ENCODE measurements at places on chromosomes 7 and 10.

- no peak for DNase-seq
Observed at GRCh38 chr7:30771880-30772425, 736 bp downstream of the MINDY4 start.

DNA sequence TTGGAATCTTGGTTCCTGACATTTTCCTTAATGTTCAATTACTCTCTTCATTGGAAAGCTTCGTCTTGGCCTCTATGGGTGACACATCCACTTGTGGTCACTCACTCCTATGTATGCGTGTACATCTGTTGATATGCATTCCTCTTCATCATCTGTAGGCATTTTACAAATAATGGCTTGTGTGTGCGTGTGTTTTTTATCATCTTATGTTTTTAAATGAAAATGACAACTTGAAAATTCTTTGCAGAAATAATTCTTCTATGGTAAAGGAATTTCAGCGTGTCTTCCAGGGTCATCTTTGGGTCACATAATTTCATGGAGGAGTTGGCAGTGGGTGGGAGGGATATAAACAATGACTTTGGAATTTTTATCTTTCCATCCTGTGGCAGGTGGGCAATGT, 925.1 kb downstream of the LRMDA start:
- no peak for DNase-seq

DNA sequence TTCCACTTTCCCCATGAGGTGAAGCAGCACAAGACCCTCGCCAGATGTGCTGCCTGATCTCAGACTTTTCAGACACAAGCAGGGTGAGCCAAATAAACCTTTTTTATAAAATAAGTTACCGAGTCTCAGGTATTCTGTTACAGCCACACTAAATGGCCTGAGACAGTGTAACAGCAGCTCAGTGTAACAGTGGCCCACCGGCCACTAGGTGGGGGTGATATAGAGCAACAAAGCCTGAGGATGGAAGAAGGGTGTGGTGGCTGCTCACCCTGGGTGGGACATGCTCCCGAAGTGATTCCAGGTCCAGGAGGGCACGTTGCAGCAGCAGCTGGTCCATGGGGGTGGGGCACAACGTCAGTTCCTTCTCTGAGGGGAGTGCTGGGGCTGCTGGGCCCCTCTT, 44.6 kb downstream of the BMS1 start:
- peak; percentile 52 for DNase-seq

GRCh38 chr7:112575864-112576263, 95.1 kb downstream of the LSMEM1 start:
- no peak for DNase-seq

- DNase-seq: no peak
Observed at GRCh38 chr10:33067917-33068316, 109.9 kb upstream of the ITGB1 start.

GRCh38 chr7:98981701-98982100, 103.4 kb downstream of the TRRAP start:
- no peak for DNase-seq

DNA sequence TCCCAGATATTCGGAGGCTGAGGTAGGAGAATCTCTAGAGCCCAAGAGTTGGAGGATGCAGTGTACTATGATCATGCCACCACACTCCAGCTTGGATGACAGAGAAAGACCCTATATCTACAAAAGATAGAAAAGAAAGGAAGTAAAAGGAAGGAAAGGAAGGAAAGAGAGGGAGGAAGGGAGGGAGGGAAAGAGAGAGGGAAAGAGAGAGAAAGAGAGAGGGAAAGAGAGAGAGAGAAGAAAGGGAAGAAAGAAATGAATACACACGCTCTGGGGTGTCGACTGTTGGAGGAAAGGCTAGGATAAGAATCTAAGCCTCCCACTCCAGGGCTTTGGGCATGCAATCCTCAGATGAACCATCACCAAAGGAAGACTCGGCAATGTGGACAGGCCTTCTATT, 69.9 kb downstream of the PARD3 start:
- DNase-seq: no peak

DNA sequence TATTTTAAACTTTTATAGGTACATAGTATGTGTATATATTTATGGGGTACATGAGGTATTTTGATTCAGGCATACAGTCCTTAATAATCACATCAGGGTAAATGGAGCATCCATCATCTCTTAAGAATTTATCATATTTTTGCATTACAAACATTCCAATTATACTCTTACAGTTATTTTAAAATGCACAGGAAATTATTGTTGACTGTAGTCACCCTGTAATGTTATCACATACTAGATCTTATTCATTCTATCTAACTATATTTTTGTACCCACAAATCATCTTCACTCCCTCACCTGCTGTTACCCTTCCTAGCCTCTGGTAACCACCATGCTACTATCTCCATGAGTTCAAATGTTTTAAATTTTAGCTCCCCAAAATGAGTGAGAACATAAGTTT, 56.3 kb upstream of the FAM3C start:
- DNase-seq: no peak
